Stimulated activated CD8-positive, alpha-beta memory T cell treated with anti-CD3 and anti-CD28 coated beads, Interleukin-15, amount 100 ng/mL, for 4 hours (primary cell): ENCODE measurements at places on chromosomes 13 and 19.

GRCh38 chr19:10642473-10643171 lies 11.5 kb upstream of the ILF3 start:
- DNase-seq: no peak

DNA sequence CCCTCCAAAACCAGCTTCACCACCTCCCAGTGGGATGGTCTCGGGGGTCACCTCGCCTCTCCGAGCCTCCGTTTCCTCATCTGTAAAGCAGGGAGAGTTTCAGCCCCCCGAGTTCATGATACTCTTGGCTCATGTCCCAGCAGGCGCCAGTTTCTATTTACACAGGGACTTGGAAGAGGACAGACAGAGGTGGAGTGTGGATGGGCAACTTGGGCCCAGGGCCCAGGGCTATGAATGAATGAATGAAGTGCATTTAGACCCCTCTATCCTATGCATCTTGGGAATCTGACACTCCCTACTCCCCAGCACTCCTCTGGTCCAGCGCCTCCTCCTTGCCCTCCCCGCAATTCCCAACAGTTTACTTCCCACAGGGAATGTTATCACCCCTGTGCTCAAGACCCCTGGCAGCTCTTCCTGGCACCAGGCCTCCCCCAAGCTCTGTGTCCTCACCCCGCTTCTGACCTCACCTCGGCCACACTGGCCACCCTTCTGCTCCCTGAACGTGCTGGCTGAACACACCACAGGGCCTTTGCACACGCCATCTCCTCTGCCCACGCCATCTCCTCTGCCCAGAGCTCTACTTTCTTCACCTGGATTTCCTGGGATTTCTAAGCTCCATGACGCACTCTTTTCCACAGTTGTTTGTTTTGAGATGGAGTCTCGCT lies 4.9 kb upstream of the C2CD4C start:
- no peak for DNase-seq

- DNase-seq: no peak
Observed at GRCh38 chr13:109160357-109160756, 530.9 kb downstream of the MYO16 start.

- DNase-seq: no peak
Observed at GRCh38 chr13:109043636-109044035, 414.2 kb downstream of the MYO16 start.

DNA sequence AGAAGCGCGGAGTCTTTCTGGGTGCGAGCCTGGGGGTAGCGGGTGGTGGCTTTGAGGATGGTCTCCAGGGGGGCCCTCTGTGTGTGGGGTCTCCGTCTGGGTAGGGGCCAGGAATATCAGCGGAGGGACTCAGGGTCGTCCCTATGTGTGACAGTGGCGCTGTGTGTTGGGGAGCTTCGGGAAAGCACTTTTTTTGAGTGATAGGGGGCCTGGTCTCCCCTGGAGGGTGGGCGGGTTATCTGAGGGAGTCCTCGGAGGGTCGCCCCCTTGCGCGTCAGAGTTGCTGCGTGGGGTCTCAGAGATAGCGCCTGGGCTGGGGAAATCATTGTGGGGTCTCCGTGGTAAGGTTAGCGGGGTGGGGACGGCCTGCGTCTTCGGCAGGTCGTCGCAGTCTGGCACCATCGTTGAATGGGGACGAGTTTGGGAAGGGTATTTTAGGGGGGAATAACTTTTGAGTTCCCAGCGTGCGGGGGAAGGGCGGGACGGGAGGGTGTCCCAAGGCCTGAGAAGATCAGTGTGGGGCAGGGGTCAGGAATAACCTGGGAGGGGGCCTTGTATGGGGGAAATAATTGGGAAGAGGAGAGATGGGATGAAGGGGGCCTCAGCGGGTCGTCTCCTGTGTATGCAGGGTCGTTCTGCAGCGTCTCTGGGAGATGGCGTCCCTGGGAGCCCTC lies 857 bp downstream of the IER2 start:
- DNase-seq: no peak

DNA sequence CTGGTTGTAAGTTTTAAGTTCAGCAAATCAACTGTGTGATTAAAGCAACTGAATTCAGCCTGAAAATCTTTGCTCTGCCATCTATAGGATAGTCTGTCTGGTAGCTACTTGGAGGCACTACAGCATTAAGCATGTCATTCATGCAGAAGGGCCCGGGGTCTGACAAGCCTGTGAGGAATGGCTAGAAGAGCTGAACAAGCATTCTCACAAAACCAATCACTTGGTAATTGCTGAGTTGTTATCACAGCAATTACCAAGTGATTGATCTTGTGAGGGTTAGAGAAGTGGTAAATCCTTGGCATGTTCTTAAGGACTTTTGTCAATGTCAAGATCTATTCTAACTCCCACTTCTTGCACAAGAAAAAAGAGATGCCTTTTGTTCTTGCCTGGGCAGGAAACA lies 356.1 kb downstream of the FGF14 start:
- DNase-seq: no peak

DNA sequence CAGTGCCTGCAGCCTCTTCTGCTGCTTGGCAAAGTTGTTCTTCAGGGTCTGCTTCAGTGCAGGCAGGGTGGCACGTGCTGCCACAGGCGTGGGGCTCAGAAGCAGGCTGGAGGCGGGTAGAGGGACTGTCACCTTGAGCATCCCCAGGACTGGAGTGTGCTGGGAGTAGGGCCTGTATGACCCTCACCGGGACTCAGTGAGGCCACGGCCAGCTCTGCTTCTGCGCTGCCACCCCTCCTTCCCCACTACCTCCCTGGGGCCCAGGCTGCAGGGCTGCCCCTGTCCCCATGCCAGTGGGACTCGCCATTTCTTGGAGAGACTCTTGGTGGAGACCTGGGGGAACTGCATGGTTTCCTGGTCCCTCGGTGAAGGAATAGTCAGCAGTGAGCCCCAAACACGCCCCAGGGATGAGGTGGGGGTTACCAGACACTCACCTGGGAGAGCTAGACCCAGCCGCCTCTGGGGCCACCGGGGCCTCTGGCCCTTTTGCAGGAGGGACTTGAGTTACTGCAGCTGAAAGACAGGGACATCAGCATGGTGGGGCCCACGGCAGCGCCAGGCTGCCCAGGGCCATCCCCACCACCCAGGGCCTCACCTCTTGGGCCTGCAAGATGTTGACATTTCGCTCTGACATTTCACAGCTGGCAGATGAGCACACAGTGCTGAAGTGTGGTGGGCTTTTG lies 29.9 kb downstream of the TUBA3C start:
- no peak for DNase-seq

- no peak for DNase-seq
Observed at GRCh38 chr13:49693191-49693733, 2.0 kb upstream of the EBPL start.

GRCh38 chr13:68066879-68067513 lies 836.9 kb upstream of the PCDH9 start:
- DNase-seq: no peak

GRCh38 chr13:21625366-21625765 lies 21.4 kb upstream of the MICU2 start:
- DNase-seq: no peak

DNA sequence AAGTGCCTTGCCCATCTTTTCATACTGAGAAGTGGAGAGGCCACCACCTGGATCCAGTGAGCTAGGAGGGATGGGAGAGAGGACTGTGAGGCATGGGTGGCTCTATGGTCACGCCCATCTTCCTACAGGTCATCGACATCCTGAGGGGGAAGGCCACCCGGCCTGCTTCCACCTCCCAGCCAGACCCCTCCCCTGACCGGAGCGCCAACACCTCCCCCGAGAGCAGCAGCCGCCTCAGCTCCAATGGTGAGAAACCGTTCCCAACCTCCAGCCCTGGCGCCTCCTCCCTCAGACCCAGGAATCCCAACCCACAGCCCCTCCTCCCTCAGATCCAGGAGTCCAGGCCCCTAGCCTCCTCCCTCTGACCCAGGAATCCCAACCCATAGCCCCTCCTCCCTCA lies 10.1 kb downstream of the BCL3 start:
- DNase-seq: no peak

DNA sequence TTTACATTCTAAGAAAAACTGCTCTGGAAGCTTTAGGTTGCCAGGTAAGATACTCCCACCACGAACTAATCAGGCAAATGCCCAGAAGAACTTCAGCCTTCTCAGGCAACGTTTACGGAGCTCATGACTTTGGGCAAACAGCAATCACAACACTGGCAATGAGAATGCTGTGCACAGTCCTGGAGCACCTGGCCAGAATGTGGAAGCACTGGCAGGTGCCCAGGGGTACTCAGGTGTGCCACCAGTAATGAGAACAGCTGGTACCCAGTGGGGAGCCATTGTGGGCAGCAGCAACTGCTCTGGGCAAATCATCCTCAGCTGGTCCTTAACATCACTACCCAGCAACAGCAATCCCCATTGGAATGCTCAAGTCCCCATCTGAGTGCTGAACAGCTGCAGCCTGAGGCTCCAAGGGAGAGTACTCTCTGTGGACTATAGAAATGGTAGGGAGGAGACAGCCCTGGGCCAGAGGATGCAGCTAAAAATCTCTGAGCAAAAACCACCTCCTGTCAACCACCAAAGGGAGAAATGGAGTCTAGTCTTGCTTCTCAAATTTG lies 210.0 kb downstream of the FOXO1 start:
- no peak for DNase-seq

GRCh38 chr13:36965767-36966166 lies 33.4 kb downstream of the ALG5 start:
- DNase-seq: no peak

DNA sequence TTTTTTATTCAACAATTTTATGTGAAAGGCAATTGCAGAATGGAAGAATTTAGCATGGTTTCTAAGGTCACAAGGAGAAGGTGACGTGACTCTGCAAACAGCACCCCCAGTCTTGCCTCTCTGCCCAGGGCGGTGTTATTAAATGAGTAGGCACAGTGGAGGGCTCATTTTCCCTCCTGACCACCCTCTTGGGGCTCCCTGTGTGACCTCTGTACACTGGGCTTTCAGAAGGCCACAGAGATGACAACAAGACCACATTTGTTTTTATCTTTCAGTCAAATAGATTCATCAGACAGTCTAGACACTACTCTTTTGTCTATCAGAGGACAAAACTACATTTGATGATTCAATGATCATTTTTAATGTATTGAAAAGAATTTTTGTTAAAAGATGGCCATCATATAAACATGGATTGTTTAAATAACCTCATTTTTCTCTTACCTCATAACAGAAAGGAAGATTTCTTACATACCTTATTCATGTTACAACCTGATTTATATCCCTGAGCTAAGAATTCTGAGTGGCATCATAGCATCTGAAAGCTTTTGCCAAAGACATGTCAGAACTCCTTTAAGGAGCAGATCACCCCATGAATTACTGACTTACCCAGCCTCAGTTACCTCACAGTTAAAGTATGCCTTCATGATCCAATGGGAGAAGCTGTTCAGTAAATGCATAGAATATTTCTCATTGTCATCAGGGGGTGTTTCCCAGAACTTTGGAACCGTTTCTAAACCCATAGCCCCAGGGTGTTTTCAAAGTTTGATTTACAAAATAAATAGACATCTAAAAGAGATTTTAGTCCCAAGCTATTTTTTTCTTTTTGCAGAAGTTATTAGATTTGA lies 184.0 kb upstream of the RFC3 start:
- no peak for DNase-seq

- DNase-seq: no peak
Observed at GRCh38 chr13:46896341-46897137, at the start of gene HTR2A. HTR2A (minus strand) TSS chr13:46897053; CDS start chr13:46895906, 1,147 bp downstream.

DNA sequence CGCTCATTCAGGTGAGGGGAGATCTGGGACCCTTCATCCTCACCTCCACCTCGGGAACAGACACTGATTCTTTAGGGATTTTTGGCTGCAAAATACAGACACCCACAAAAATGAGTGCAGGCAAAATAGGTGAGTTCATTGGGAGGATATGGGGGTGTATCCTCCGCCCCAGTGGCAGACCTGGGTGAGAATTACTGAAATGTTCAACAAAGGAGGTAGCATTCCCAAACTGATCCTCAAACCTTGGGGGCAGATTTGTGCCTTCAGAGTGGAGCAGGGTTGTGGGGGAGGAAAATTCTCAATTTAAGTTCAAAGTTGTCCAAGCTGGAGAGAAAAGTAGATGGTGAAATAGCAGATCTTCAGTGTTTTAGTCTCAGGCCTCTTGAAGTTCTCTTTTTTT lies 31.3 kb upstream of the SIN3B start:
- no peak for DNase-seq

GRCh38 chr19:10835089-10835753 lies 791 bp downstream of the TMED1 start:
- DNase-seq: no peak

DNA sequence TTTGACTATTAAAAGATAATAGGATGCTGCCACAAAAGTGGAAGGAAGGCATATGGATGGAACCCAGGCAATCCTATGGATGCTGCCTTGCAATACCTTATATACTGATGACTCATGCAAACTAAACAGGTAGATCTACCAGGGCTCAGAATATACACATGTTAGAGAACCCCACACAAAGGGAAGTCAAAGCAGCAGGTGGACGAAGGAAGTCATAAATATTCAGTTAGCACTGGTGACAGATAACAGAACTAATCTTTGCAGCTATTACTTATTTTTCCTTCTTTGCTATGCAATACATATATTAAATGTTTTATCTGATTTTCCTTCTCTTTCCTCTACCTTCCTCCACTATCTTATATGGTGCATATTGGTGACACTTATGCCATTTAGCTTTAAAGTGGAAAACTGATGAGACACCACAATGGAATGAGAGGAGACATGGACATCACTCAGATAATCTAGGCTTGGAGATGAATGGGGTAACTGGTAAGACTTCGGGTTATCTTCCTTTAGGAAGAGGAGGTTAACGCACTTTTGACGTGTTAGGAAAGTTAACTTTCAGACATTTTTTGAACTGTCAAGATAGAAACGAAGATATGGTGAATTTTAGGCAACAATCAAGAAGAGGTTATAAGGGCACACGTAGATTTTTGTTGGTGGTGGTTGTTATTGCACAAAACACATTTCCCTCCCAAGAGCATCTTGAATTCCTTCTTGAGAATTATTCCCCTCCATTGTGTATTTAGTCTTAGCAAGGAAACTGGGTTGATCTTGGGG lies 39.8 kb upstream of the MBNL2 start:
- no peak for DNase-seq

GRCh38 chr13:69565334-69565733 lies 542.3 kb upstream of the ATXN8OS start:
- DNase-seq: no peak

DNA sequence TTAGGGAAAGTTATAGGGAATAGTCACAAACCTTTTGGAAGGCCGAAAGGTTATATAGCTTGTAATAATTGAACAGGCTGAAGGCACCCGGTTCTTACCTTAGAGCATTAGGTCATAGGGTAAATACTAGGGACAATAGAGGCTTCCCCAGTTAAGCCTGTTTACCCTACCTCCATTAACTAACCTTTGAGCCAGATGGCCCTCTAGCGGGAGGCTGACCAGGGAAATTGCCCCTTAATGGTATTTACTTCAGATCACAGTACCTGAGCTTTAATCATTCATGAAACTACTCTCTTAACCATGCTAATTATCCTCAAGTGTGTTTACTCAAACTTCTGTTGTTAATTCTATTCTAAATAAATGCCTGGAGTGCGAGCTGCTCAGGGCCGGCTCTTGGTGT lies 20.4 kb upstream of the ZNF83 start:
- DNase-seq: no peak
